ENCODE measurements at places on chromosomes 7 and 10. TPM values are rescaled to one million over a fixed set of nuclear protein-coding genes. Genes with fewer than 3 reads are reported as not detected.
A peak's percentile ranks its signal among the peaks of the same experiment; 100 is the strongest.

Gene SPAM1
- not detected for polyA plus RNA-seq

Gene NPY
- 0.47 TPM for polyA plus RNA-seq

Gene C7orf57
- 0.49 TPM for polyA plus RNA-seq

Gene ZNF804B
- polyA plus RNA-seq = 0.40 TPM

Gene FBXL15
- polyA plus RNA-seq = 4.9 TPM

Gene TMEM270
- polyA plus RNA-seq = 0.21 TPM

Gene CDK1
- polyA plus RNA-seq = 62.0 TPM

Gene HTR5A
- polyA plus RNA-seq = not detected

DNA sequence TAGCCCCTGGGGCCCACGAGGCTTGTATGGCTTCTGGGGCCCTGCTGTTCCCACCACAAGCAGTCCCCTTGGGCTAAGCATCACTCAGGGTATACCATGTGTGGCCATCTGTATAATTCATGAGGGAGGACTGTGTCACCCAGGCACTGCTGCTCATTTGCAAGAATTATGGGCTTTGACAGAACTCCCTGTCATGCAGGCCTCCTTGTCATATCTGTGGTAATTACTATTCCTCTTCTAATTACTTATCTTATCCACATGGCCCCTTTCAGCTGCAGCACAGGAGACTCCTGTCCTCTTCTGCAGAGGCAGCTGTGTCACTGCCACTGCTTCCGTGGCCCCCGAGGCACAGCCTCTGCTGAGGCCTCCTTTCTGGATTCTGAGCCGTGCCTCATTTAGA lies 46.3 kb downstream of the LRMDA start:
- DNase-seq = no peak

GRCh38 chr10:93757136-93757535 lies 600 bp upstream of the LGI1 start:
- DNase-seq = no peak

GRCh38 chr7:151993977-151994676 lies 31.3 kb upstream of the GALNT11 start:
- no peak for DNase-seq

- DNase-seq = no peak
These were observed 70.9 kb upstream of the LOXL4 start for GRCh38 chr10:98338896-98339295.

DNA sequence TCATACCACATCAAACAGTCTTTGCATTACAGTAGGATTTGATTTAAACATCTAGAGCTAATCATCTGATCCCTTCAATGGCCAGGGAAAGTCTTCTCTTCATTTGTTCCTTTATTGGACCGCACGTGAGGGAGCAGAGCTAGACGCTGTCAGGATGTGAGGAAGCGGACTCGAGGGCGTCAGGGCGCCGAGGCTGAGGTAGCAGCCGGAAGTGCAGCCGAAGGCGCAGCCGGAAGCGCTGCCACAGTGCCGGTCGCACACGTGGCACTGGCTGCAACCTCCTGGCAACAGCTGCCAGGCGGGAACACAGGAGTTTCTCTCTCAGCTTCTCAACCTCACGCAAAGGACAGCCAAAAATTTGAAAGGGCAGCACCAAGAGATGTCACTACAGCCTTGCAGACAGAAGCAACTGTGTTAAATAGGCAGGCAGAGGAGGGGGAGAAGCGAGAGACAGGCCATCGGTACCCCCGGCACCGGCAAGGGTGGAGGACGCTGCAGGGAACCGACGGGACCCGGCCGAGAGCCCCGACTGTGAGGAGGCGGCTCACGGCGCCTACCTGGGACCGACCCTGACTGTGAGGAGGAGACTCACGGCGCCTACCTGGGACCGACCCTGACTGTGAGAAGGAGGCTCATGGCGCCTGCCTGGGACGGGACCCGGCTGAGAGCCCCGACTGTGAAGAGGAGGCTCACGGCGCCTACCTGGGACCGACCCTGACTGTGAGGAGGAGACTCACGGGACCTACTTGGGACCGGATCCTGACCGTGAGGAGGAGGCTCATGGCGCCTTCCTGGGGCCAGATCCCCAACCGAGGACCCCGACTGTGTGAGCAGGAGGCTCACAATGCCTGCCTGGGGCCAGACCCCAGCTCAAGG lies 32.3 kb downstream of the VIPR2 start:
- DNase-seq = no peak

DNA sequence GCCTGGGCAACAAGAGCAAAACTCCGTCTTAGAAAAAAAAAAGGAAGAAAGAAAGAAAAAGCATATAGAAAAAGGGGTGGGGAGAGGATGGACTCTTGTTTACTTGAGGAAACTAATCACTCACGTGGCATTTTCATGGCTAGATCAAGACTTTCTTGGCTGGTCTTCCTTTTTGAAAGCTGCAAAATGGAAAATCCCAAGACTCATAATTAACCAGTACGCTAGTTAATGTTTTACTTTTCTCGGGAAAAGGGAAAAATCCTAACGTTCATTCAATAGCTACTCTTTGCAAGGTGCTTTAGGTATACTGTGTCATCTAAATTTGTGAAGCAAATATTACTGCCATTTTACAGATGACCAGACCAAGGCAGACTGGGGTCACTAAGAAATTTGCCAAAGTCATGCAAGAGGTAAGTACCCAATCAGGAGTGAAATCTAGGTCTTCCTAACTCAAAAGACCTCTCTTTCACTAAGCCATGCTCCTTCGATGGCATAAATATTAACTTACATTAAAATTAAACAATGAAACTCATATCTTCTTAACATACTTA lies 24.4 kb downstream of the NAPEPLD start:
- no peak for DNase-seq

GRCh38 chr7:28096713-28097112 lies 83.9 kb downstream of the JAZF1 start:
- DNase-seq = peak; percentile 61

- DNase-seq = no peak
These were observed 93.0 kb upstream of the NPS start for GRCh38 chr10:127456122-127456521.

DNA sequence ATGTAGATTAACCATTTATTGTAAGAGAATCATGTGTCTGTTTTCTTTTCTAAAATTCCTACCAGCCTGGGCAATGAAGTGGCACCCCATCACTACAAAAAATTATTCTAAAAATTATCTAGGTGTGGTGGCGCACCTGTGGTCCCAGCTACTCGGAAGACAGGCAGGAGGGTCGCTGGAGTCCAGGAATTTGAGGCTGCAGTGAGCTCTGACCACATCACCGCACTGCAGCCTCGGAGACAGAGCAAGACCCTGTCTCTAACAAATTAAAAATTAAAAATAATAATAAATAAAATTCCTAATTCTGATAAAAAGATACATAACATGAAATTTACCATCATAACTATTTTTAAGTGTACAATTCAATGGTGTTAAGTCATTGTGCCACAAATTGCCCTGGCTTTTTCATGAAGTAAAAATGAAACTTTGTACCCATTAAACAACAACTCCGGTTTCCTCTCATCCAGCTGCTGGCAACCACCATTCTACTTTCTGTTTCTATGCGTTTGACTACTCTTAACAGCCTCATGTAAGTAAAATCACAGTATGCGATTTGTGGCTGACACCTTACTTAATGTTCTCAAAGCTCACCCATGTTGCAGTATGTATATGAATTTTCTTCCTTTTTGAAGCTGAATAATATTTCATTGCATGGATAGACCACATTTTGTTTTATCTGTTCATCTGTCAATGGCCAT lies 20.6 kb upstream of the USP6NL start:
- DNase-seq = no peak

GRCh38 chr7:2441430-2442058 lies 34.7 kb downstream of the GRIFIN start:
- no peak for DNase-seq

DNA sequence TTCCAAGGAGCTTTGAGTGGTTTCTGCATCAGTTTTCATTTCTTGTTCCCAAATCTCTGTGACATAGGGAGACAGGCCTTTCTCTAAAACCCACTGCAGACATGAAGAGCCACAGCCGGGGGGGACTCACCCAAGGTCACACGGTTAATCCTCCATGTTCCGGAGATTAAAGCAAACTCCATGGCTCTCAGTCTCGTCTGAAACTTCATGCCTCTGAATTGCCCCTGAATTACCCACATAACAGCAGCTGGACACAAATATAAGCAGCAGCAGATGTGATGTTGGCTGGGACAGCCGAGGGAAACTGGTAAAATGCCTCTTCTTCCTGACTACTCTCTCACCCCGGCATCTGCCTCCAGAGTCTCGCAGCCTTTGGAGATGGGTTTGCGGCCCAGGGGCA lies 402.2 kb downstream of the DNAJB6 start:
- DNase-seq = no peak

GRCh38 chr7:106064316-106064715 lies 47.8 kb downstream of the SYPL1 start:
- DNase-seq = no peak

GRCh38 chr7:113113912-113114311 lies 4.4 kb downstream of the SMIM30 start:
- no peak for DNase-seq

GRCh38 chr10:121823993-121824463 lies 103.8 kb downstream of the ATE1 start:
- DNase-seq = peak; percentile 27

- no peak for DNase-seq
These were observed 242.2 kb upstream of the GRB10 start for GRCh38 chr7:51024867-51025266.

GRCh38 chr7:90972906-90973550 lies 291.2 kb upstream of the FZD1 start:
- DNase-seq = no peak

- no peak for DNase-seq
These were observed 228.2 kb upstream of the SEMA3A start for GRCh38 chr7:84422790-84423189.

- DNase-seq = no peak
These were observed 7.5 kb downstream of the RABGEF1 start for GRCh38 chr7:66747881-66748511.

- no peak for DNase-seq
These were observed 134.0 kb downstream of the TCF7L2 start for GRCh38 chr10:113084031-113084430.

- no peak for DNase-seq
These were observed 1089.6 kb downstream of the DNAJB9 start for GRCh38 chr7:109659261-109659660.

- no peak for DNase-seq
These were observed 41.8 kb upstream of the FAM133B start for GRCh38 chr7:92631850-92632487.

GRCh38 chr10:117318909-117319308 lies 56.3 kb downstream of the PDZD8 start:
- no peak for DNase-seq

- no peak for DNase-seq
These were observed 387.6 kb upstream of the CHRM2 start for GRCh38 chr7:136480901-136481300.

DNA sequence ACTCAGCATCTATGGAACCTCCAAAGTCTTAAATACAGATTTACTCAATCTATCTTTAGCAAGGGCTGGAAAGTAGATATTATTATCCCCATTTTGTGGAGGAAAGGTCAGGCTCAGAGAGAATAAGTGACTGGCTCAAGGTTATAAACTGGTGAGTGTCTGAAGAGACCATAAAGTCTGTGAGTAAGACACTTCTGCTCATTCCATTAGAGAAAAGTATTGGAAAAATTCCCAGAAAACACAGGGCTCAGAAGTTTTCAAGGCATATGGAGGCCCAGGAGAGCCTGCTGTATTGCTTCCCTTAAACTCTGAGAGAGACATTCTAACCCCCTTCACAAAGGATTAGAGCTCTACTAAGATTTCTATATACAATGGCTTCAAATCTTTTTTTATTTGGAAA lies 134.8 kb downstream of the PCDH15 start:
- DNase-seq = no peak

Measured in renal cortex interstitium (tissue), 15 donors.